Coronary artery (tissue), 2 donors: ENCODE measurements at places on chromosomes 13 and 19.

DNA sequence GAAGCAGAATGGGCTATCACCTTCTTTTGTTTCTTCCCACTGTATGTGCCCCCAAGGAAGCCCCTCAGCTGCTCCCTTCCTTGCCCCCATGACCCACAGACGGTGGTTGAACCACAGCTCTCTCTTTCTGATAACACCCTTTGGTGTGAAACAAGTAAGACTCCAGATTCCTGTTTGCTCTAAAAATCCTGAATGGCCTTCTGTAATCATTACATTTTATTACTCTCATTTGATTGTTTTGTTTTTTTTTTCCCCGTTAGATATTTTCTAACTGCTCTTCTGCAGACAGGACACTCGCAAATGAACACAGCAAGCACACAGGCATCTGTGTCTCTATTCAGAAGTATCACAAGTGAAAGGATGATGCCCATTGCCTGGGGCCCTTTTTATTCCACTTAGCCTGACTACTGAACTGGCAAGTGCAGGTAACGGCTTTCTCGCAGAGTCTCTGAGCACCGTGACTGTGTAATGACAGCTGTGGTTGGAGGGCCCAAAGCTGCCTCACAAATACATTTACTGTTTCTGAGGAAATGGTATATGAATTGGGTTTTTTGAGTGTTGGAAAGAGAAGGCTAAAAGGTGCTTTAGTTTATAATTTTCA is 59.3 kb downstream of the OXGR1 start:
- no peak for DNase-seq

- no peak for DNase-seq
These were observed 95.3 kb upstream of the TNFSF11 start for GRCh38 chr13:42478531-42479156.

DNA sequence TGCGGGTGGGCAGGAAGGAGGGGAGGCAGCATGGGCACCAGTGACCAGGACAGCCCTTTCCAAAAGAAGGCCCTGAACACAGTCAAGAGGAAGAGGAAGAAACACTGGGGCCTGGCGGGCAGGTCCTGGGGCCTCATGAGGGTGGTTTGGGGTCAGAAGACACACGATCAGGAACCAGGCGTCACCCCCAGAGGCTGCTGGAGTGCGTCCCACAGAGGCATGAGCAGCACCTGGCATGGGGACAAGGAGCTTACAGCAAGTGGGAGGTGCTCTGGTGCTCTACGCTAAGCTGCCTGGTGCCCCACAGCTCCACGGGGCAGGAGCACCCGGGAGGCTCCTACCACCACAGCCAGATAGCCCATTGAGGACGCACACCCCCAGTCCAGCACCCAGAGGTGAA is 20.0 kb downstream of the ELL start:
- no peak for DNase-seq

DNA sequence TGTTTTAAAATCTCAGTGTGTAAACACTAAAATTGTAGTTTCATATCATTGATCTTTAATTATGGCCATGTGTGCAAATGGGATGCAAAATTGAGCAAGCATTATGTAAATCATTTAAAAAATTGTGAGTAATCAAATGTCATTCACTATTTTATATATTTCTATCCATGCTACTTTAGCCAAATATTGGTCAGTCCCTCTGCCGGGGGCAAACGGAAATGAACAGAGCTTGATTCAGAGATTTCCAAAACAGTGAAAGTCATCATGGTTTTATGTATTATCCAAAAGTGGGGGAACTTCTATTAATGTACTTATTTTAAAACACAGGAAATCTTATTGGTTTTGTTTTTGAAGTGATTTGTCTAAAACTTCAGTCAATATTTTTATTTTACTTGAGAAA is 219.1 kb downstream of the IRS2 start:
- no peak for DNase-seq

DNA sequence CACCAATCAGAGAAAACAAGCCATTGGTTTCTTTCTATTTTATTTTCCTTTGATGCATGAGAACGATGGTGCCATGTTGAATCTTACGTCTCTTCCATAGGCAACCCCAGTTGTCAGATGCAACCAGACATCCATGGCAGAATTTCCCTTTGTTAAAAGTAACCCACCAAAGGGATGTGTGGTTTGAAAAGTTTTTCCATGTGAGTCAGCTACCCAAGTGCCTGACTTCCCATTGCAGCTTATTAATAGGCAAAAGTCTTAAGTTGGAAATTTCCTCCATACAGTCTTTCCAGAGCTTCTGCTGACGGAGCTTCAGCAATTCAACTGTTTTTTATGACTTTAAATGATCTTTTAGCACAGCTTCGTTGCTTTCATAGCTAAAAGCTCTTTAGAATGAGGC is 73.8 kb upstream of the FAM216B start:
- DNase-seq, result no peak

DNA sequence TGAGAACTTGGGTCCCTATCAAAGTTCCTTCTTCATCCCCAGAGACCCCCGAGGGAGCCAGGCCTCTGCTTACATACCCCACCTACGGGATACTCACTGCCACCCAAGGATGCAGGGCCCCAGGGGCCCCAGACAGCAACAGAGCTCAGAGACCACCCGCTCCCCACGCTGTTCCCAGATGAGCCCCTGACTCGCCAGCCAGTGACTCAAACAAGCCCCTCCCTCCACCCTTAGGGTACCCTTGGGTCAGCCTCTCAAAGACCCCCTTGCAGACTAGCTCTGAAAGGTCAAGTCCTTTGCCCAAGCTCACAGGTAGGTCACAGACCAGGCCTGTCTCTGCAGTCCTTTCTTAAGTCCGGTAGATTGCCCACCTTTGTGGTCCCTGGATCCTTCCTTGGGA is 45.7 kb downstream of the CD320 start:
- DNase-seq, result no peak

DNA sequence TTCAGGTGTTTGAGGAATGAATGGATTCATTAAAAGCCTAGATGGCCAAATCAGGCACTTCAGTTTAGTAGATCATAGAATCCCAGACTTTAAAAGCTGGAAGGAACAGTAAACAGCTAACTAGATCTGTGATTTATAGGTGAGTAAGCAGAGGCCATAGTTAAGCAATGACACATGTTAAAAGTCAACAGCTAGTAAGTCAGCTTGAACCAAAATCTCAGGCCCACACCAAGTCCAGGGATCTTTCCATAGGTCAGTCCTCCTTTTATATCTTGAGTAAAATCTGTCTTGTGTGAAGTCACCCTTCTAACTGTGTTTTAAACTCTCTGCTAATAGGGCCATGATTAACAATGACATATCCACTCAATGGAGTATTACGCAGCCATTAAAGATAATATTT is 275.5 kb upstream of the SOX21 start:
- DNase-seq, result no peak

DNA sequence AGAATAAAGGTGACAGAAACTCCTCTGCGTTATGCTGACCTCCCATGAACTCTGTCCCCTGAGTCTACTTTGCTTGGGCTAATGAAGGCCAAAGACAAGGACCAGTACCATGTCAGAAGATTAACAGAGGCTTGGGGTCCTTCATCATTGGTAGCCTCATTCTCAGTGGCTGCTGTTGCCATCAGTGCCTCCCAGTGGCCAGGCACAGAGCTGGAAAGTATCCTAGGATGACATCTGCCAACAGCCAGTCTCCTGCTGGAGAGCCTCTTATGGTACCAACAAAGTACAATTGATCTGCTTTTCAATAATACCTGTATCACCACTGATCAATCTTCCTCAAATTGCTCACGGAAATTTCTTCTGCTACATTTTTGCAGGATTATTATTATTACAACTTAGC is 281.6 kb downstream of the DNAJC15 start:
- no peak for DNase-seq

GRCh38 chr13:49690133-49690994 is 922 bp downstream of the EBPL start:
- no peak for DNase-seq

DNA sequence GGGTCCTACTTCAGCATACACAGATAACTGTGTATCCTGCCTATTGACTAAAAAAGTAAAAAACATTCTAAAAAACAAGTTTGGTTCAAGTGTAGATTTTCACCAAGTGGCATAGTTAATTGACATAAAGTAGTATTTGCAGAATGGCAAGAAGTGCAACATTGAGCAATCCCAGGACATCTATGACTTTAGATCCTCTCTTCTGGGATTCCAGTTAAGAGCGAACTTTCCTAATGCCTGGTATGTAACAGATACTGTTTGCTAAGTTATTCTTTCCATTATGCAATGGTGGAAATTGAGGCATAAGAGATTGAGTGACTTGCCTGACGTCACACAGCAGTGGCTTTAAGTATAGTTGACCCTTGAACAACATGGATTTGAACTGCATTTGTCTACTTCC is 96.1 kb downstream of the ZMYM2 start:
- DNase-seq, result no peak

GRCh38 chr19:1284293-1284978 is 1.2 kb upstream of the EFNA2 start:
- DNase-seq, result no peak

GRCh38 chr13:41909506-41909905 is 51.4 kb downstream of the VWA8 start:
- DNase-seq, result no peak

GRCh38 chr19:22605275-22606211 is 28.6 kb upstream of the ZNF492 start:
- DNase-seq, result no peak

- DNase-seq, result no peak
These were observed 11.7 kb upstream of the TMEM255B start for GRCh38 chr13:113747291-113747833.

- no peak for DNase-seq
These were observed 48.9 kb upstream of the PABPC3 start for GRCh38 chr13:25046985-25047511.

GRCh38 chr19:510606-511100 is 3.4 kb downstream of the TPGS1 start:
- DNase-seq, result no peak

- DNase-seq, result no peak
These were observed 10.8 kb downstream of the UBXN6 start for GRCh38 chr19:4446704-4447200.

- DNase-seq, result no peak
These were observed 7.3 kb upstream of the INAFM1 start for GRCh38 chr19:47267350-47267759.

- DNase-seq, result no peak
These were observed 451.0 kb upstream of the SLC10A2 start for GRCh38 chr13:103517066-103517767.

DNA sequence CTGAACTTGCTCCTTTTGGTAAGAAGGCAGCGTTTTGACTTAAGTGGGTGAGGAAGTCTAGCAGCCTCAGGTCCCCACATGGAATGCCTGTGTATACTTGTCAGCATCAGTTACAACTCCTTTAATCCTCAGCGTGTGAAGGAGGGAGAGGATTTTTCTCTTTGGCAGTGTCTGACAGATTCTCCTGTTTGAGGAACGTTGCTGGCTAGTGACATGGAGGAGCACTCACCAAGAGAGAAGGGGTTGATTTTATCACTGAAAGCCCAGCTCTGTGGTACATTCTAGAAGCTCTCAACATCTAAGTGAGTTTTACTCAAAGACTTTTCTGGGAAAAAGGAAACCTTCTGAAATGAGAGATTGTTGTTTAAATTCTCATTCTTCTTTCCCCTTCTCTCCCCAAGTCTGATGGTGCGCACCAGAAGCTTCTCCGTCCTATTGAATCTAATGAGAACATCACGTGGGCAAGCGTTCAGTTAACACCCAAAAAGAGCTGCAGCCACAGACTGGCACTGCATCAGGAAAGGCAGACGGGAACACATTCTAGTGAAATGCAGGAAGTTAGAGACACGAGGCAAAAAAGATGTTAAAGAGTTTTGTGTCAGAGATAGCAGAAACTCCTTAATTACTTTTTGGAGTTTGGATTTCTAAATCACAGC is 58.2 kb downstream of the GJA3 start:
- no peak for DNase-seq

DNA sequence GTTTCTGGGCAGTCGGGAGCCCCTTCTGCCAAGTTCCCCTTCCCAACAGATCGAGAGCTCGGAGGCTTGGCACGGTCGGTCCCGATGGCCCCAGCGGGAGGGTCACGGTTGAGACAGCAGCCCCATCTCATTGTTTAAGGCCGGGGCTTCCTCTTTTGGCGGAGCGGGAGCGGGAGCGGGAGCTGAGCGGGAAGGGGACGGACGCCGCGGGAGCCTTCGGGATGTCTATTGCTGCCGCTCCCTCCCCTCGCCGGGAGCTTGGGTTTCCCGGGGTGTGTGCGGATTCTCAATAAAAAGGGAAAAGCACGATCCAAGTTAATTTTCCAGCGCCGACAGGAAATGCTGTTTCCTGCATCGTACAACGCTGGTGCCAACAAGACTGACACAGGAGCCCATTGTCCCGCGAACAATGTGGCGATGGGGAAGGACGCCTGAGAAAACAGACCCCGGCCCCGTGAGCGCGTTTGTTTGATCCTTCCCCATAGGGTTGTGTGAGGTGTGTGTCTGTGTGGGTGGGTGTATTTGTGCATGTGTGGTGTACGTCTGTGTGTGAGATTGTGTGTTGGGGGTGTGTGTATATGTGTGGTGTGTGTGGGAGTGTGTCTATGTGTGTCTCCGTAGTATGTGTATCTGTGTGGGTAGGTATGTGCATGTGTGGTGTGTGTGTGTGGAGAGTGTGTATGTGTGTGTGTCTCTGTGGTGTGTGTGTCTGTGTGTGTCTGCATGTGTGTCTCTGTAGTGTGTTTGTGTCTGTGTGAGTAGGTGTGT is 36.3 kb upstream of the FLT1 start:
- DNase-seq, result no peak

DNA sequence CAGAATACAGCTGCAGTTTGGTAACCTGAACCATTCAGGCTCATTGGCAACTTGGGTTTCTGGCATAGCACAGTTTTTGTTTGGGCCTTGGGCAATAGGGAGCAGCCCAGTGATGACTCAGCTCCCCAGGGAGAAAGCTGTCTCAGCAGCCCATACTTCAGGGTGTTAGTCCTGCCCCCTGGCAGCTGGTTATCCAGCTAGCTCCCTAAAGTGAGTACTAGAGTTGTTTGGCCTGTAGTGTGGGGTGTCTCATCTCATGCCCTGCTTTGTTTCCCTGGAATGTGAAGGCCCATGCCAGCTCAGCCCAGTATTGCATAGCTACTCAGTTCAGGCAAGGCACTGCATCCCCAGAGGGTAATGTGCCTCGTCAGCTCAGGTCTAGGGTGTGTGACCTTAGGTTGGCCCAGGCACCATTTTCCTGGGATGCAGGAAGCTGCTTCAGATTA is 18.2 kb upstream of the ZNF543 start:
- DNase-seq, result no peak

DNA sequence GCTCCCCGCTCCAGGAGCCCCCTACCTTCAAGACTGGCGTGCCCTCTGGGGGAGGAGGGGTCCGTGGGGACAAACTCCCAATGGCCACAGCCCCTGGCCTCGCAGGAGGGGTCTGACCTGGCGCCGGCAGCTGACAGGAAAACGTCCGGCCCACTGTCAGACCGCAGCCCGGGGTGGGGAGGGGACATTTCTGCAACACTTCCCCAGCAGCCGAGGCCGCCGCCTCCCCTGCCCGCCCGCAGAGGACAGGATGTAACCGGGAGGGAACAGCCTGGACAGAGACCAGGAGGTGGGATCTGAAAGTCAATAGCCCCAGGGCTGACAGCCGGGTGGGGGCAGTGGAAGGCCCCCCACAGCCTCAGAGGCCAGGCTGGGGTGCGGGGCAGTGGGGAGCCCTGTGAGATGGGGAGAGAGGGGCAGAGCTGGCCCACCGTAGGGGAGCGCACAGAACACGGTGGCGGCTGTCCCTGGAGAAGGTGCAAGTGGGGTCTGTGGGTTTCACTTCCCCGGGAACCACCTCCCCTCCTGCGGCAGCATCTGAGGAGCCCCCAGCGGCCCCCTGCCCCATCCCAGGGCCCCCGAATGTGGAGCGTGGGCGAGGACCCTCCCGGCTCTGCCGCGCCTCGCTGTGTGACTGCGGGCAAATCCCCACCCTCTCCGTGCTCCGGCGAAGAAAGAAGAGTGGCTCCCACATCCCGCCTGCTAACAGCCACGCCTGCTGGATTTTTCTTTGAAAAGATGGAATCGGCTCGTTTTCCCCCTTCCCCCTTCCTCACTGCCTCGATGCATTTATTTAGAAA is at the start of gene PEAK3:
PEAK3 (minus strand) TSS at position 114 of the 800 bp plus-strand sequence. CDS start 1,244 bp downstream, outside the sequence.
- DNase-seq, result no peak
